ENCODE measurements at places on chromosomes 7 and 10. TPM values are rescaled to one million over a fixed set of nuclear protein-coding genes. Genes with fewer than 3 reads are reported as not detected.

Gene TMEM213
- total RNA-seq, result 2.0 TPM

GRCh38 chr7:142313528-142313927 lies 55.7 kb upstream of the PRSS58 start:
- no peak overlapping the region for H3K4me3 ChIP-seq
- H3K4me1 ChIP-seq, result no peaks in the 10 kb centered on the region
- DNase-seq, result no peak
- no peaks in the 10 kb centered on the region for H3K27me3 ChIP-seq

Gene PNLIP
- not detected for total RNA-seq

DNA sequence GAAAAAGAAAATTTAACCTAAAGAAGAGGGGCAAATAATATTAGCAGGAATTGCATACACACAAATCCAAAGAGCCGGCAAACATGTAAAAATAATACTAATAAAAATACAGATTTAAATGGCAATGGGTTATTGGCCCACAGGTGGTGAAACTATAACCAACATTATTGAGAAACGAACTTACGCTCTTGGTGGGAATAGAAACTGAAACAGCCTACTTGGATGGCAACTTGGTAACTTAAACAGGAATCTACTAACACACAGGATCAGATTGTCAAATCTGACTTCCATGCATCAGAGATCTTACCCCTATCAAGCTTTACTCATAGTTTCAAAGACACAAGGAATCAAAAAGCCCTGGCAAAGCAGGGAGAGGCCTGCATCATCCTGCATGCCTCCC lies 66.5 kb downstream of the ANLN start:
- DNase-seq, result no peak
- no peak overlapping the region for H3K27ac ChIP-seq
- no peaks in the 10 kb centered on the region for H3K4me1 ChIP-seq

DNA sequence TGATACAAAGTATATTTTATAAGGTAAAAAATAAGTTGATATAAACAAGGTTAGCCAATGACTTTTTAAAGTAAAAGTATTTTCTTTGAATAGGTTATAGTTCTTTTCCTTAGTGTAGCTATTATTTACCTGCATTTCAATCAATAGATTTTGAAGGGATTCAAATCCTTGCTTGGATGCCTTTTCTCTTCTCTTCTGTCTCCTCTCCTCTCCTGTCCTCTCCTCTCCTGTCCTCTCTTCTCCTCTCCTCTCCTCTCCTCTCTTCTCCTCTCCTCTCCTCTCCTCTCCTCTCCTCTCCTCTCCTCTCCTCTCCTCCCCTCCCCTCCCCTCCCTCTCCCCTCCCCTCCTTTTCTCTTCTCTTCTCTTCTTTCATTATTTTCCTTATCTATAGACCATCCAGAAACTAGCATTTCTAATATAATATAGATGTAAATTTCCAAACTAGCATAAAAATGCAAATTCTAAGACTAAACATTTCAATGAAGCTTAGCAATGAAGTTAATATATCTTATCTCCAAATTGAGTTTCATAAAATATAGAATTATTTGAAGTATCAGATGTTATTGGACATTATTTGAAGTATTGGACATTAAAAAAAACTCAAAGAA lies 60.5 kb upstream of the PRKCQ start:
- H3K36me3 ChIP-seq, result no peaks in the 10 kb centered on the region
- DNase-seq, result no peak
- no peak overlapping the region for H3K27ac ChIP-seq
- H3K4me3 ChIP-seq, result no peak overlapping the region
- H3K27me3 ChIP-seq, result no peaks in the 10 kb centered on the region

Gene SERPINE1
- 18.6 TPM for total RNA-seq

- no peaks in the 10 kb centered on the region for H3K27me3 ChIP-seq
- DNase-seq, result no peak
- H3K36me3 ChIP-seq, result no peaks in the 10 kb centered on the region
- H3K27ac ChIP-seq, result no peak overlapping the region
- no peaks in the 10 kb centered on the region for H3K4me1 ChIP-seq
- no peak overlapping the region for H3K4me3 ChIP-seq
These were observed 110.5 kb upstream of the HABP2 start for GRCh38 chr10:113442336-113442735.

DNA sequence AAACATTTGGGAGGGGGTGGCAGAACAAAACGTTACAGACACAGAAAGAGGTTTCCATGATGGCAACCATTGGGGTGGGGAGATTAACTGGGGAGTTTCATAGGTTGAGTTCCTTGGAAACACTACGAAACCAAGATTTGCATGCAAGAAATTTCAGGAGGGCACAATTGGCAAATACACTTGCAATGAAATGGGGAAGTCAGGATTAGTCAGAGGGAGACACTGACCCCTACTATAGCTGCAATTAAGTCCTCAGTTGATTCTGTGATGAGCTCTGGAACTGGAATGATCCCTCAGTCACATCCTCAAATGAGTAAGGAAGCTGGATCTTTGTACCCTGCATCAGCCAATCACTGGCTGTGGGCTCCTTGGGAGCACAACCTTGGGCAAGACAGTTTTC lies 22.1 kb downstream of the CPEB3 start:
- no peak for DNase-seq
- H3K4me3 ChIP-seq, result no peak overlapping the region
- no peaks in the 10 kb centered on the region for H3K36me3 ChIP-seq
- no peaks in the 10 kb centered on the region for H3K4me1 ChIP-seq
- H3K27me3 ChIP-seq, result no peaks in the 10 kb centered on the region

Gene PNLIPRP3
- total RNA-seq, result not detected

Gene TAC1
- total RNA-seq, result not detected

Gene VGF
- total RNA-seq, result 1.4 TPM

Gene BMS1
- 15.6 TPM for total RNA-seq

DNA sequence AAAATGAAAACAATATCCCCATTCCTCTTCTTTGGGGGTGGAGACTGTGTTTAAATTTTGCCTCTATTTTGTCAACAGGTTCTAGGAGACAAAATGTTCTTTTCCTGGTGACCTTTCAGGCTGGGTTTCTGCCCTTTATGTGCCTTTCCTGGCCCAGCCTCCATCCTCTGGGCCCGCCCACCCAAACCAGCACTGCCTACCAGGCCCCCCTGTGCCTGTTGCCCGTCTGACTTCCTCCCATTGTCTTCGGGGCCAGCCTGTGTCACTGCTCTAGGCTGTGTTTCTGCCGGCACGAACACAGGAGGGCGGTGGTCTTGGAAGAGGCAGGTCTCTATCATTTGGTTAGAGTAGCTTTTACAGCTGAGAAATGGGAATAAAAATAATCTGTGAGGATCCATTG lies 13.9 kb downstream of the TSPAN14 start:
- no peaks in the 10 kb centered on the region for H3K36me3 ChIP-seq
- no peak for DNase-seq
- H3K27me3 ChIP-seq, result no peaks in the 10 kb centered on the region
- H3K27ac ChIP-seq, result peak overlapping the region; percentile 57
- no peak overlapping the region for H3K4me3 ChIP-seq

GRCh38 chr7:78153285-78153684 lies 354.7 kb downstream of the PHTF2 start:
- H3K4me1 ChIP-seq, result peaks cover 2% of the 10 kb centered on the region
- H3K27ac ChIP-seq, result no peak overlapping the region
- no peak overlapping the region for H3K4me3 ChIP-seq
- no peaks in the 10 kb centered on the region for H3K27me3 ChIP-seq
- H3K36me3 ChIP-seq, result no peaks in the 10 kb centered on the region
- no peak for DNase-seq

DNA sequence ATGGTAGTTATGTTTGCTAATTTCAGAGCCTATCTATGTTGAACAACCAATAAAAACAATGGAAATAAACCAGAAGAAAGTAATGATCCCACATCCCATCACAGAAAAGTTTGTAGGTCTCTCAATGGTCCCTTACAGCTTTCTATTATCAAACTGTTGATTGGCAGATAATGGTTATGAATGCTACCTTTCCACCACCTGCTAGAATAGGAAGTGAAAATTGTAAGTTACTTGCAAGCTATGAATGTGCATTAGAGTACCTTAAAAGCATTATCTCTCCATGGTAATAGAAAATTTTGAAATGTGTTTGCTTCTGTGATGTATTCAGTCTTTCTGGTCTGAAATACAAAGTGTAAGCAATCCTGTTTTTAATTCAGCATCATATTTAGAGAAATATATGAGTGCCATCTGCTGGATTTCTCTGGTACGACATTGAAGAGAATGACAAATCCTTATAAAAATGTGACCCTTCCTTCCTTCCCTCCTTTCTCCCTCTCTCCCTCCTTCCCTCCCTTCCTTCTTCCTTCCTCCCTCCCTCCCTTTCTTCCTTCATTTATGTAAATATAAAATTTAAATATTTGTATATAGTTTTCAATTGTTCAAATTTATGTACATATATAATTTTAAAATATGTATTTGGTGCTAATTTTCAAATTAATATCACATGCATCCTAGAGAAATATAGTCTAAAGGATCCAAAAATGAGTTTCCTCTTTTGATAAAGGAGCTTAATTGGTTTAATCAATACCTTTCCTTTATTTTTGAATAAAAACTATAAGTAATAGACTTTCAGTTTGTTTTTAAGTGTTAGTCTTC lies 41.4 kb upstream of the PNLIPRP3 start:
- no peaks in the 10 kb centered on the region for H3K4me1 ChIP-seq
- no peaks in the 10 kb centered on the region for H3K36me3 ChIP-seq
- H3K4me3 ChIP-seq, result no peak overlapping the region
- peaks cover 2% of the 10 kb centered on the region for H3K27me3 ChIP-seq
- no peak overlapping the region for H3K27ac ChIP-seq

- H3K4me1 ChIP-seq, result no peaks in the 10 kb centered on the region
- peaks cover 6% of the 10 kb centered on the region for H3K36me3 ChIP-seq
- DNase-seq, result peak; percentile 34
- no peak overlapping the region for H3K27ac ChIP-seq
- no peak overlapping the region for H3K4me3 ChIP-seq
- no peaks in the 10 kb centered on the region for H3K27me3 ChIP-seq
These were observed 47.3 kb upstream of the INSYN2A start for GRCh38 chr10:127243490-127244272.

DNA sequence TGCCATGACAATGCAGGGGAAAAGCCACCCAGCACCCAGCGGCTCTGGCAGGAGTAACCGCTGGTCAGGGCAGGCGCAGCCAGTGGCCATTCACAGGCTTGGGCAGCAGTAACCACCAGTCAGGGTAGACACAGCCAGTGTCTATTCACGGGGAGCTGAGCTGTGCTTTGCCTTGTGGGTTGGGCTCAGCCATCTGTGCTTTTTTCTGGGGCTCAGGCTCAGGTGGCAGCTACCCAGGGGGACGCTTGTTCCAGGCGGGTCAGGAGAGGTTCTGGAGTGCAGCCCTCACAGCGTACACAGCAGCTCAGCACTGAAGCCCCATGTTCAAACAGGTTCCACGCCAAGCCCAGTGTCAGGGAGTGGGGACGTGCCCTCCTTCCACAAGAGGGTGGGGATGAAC lies 28.5 kb downstream of the FOXL3 start:
- H3K4me1 ChIP-seq, result no peaks in the 10 kb centered on the region
- DNase-seq, result no peak
- H3K36me3 ChIP-seq, result no peaks in the 10 kb centered on the region
- H3K4me3 ChIP-seq, result no peak overlapping the region

- H3K4me3 ChIP-seq, result no peak overlapping the region
- H3K27ac ChIP-seq, result no peak overlapping the region
- H3K27me3 ChIP-seq, result peaks cover 13% of the 10 kb centered on the region
- no peaks in the 10 kb centered on the region for H3K36me3 ChIP-seq
These were observed 19.4 kb downstream of the KCNK18 start for GRCh38 chr10:117216611-117217195.

GRCh38 chr7:30206491-30206890 lies 71.7 kb downstream of the MTURN start:
- H3K4me1 ChIP-seq, result no peaks in the 10 kb centered on the region
- H3K36me3 ChIP-seq, result no peaks in the 10 kb centered on the region
- H3K27ac ChIP-seq, result no peak overlapping the region
- DNase-seq, result no peak
- no peak overlapping the region for H3K4me3 ChIP-seq

GRCh38 chr10:7264313-7264756 lies 146.5 kb downstream of the SFMBT2 start:
- H3K4me1 ChIP-seq, result peaks cover 18% of the 10 kb centered on the region
- no peaks in the 10 kb centered on the region for H3K27me3 ChIP-seq
- peak overlapping the region; percentile 24 for H3K27ac ChIP-seq
- no peaks in the 10 kb centered on the region for H3K36me3 ChIP-seq
- DNase-seq, result no peak
- H3K4me3 ChIP-seq, result no peak overlapping the region

- no peaks in the 10 kb centered on the region for H3K36me3 ChIP-seq
- H3K27me3 ChIP-seq, result no peaks in the 10 kb centered on the region
- peak overlapping the region; percentile 95 for H3K27ac ChIP-seq
- peak; percentile 96 for DNase-seq
- H3K4me3 ChIP-seq, result no peak overlapping the region
- H3K4me1 ChIP-seq, result peaks cover 9% of the 10 kb centered on the region
These were observed 356 bp upstream of the NDUFB2 start for GRCh38 chr7:140696024-140696679.

DNA sequence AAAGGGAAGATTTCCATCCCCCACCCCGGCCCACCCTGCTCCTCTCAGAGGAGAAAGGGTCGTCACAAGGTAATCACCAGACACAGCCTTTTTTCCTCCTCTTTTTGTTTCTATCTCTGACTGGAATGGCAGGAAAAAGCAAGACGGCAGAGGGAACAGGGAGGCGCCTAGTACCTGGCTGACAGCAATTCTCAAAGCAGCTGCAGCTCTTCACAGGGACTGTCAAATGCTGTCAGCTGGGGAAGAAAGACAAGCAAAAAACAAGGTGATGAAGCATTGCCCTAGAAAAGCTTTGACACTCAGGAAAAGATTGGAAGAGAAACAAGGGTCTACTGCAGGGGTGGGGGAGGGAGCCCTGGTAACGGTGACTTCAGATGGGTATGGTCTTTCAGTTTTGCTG lies 52.7 kb downstream of the GNA12 start:
- no peak overlapping the region for H3K27ac ChIP-seq
- H3K4me1 ChIP-seq, result peaks cover 2% of the 10 kb centered on the region
- H3K4me3 ChIP-seq, result no peak overlapping the region
- peaks cover 5% of the 10 kb centered on the region for H3K36me3 ChIP-seq

DNA sequence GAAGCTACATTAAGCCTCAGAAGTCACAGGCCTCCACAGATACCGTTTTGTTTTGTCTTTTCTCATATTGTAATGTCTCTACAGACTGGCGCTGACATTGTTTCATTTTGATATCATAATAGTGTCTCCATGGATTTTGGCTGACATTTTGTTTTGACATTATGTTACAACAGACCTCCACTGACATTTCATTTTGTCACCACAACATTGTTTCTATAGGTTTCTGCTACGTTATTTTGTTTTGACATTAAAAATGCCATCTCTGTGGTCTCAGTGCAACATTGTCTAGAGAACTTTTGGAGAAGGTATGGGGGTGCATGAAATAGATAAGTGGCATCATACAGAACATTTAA lies 666.8 kb downstream of the PARD3 start:
- no peaks in the 10 kb centered on the region for H3K36me3 ChIP-seq
- DNase-seq, result no peak
- H3K4me3 ChIP-seq, result no peak overlapping the region
- no peak overlapping the region for H3K27ac ChIP-seq
- H3K27me3 ChIP-seq, result no peaks in the 10 kb centered on the region

Gene ARL3
- total RNA-seq, result 12.2 TPM

Gene HOGA1
- total RNA-seq, result 0.63 TPM

GRCh38 chr7:95229301-95229700 lies 95.0 kb downstream of the PON1 start:
- H3K36me3 ChIP-seq, result peaks cover 3% of the 10 kb centered on the region
- H3K27me3 ChIP-seq, result no peaks in the 10 kb centered on the region
- no peak overlapping the region for H3K27ac ChIP-seq
- H3K4me3 ChIP-seq, result no peak overlapping the region
- no peak for DNase-seq

GRCh38 chr7:152969335-152969734 lies 209.8 kb downstream of the ACTR3B start:
- no peak overlapping the region for H3K27ac ChIP-seq
- no peaks in the 10 kb centered on the region for H3K36me3 ChIP-seq
- no peaks in the 10 kb centered on the region for H3K27me3 ChIP-seq
- H3K4me3 ChIP-seq, result no peak overlapping the region

All from lung (tissue), 17 donors.